Suprapubic skin (tissue), 4 donors: ENCODE measurements at places on chromosomes 11 and 22.
A peak's percentile ranks its signal among the peaks of the same experiment; 100 is the strongest.

GRCh38 chr11:34327804-34328631 is 29.8 kb downstream of the ABTB2 start:
- DNase-seq = no peak
- H3K27ac ChIP-seq = no peak overlapping the region
- peaks cover 12% of the 10 kb centered on the region for H3K4me1 ChIP-seq
- H3K4me3 ChIP-seq = no peak overlapping the region

DNA sequence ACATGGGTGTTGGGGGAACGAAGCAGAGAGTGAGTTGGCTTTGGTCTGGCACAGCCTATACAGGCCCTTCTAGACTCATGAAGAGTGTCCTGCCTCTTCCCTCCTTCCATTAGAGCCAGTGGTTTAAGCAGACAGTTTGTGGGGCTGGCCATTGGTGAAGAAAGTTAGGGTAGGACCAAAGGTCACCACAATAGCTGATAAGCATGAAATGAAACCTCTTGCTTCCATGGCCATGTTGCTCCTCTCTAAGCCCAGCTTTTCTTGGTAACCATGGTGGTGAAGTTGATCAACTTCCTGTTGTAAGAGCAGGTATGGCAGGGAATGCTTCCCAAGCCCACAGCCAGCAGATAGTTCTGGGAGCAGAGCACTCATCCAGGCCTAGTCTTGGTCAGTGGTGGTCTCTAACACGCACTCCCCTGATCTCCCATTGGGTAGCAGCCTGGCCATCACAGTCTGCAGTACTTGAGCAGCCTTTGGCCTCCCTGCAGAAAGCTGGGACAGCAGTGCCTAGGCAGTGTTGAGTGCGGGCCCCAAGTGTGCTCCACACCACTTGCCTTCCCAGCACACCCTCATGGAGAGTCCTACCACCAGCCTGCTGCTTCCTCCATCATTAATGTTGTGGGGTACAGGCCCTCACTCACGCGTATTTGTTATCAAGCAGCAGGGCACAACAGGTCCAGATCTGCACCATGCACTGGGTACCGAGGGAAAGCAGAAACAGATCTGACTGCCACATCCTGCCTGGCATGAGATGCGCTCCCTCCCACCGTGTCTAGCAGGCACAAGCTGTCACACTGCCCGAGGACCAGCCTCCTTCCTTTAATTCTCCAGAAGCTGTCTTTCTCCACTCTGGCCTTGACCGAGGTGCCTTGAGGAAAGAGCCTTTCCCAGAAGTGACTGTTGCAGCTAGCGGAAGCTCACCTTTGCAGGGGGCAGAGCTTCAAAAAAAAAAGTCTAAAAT is 65.8 kb upstream of the SUSD2 start:
- no peaks in the 10 kb centered on the region for H3K4me1 ChIP-seq
- no peak overlapping the region for H3K4me3 ChIP-seq
- no peak for DNase-seq
- no peaks in the 10 kb centered on the region for H3K27me3 ChIP-seq
- no peak overlapping the region for H3K27ac ChIP-seq
- H3K36me3 ChIP-seq = peaks cover 70% of the 10 kb centered on the region

- no peak overlapping the region for H3K4me3 ChIP-seq
- H3K36me3 ChIP-seq = no peaks in the 10 kb centered on the region
- no peaks in the 10 kb centered on the region for H3K27me3 ChIP-seq
- DNase-seq = no peak
These were observed 8.0 kb upstream of the TSPAN18 start for GRCh38 chr11:44718612-44719390.

GRCh38 chr11:96464700-96465307 is 75.0 kb downstream of the JRKL start:
- no peak overlapping the region for H3K27ac ChIP-seq
- DNase-seq = no peak
- peaks cover 7% of the 10 kb centered on the region for H3K27me3 ChIP-seq
- no peak overlapping the region for H3K4me3 ChIP-seq

DNA sequence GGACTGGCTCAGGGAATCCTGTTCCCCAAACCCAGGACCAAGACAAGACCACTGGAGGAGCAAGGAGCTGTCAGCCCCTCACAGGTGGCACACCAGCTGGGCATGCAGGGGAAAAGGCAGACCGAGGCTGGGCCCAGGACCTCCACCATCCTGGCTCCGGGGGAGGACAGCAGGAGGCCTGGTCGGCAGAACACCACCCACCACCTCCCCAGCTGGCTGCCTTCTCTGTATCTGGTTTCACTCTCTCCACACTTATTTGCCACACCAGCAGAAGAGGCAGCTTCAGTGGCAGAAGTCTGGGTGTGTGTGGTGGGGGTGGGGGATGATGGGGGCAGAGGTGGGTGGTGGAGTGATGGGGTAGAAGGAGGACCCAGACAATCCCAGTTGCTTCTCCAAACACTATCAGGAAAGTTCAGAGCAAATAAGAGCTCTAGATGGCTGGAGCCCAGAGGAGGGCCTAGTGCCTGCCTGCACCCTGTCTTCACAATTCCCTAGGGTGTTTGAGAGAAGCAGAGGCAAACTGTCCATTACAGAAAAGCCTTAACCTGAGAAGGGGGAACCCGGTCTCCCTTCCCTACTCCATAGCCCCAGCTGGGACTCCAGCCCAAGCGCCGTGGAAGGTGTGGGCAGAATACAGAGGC is 51.9 kb upstream of the CDON start:
- no peak for DNase-seq
- peaks cover 47% of the 10 kb centered on the region for H3K4me1 ChIP-seq
- H3K36me3 ChIP-seq = no peaks in the 10 kb centered on the region
- no peak overlapping the region for H3K4me3 ChIP-seq
- peak overlapping the region; percentile 83 for H3K27ac ChIP-seq

DNA sequence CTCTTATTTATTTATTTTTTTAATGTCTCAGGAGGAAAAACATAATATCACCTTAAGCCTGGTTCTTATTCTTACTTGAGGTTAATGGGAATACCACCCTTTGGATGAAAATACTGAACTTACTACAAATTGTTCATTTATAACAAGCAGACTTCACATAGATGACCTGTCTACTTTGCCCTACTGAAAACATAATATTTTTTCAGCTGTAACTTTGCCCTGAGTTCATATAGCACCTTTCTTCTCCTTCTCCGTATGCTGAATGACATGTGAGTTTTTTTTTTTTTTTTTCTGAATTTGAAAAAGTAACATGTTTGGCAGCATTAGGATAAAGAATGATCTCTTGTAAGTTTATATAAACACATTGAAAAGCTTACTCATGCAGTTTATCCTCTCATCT is 186.8 kb downstream of the TMEM135 start:
- H3K27me3 ChIP-seq = no peaks in the 10 kb centered on the region
- no peaks in the 10 kb centered on the region for H3K4me1 ChIP-seq
- H3K27ac ChIP-seq = no peak overlapping the region
- H3K4me3 ChIP-seq = no peak overlapping the region
- H3K36me3 ChIP-seq = no peaks in the 10 kb centered on the region
- DNase-seq = no peak

- peaks cover 6% of the 10 kb centered on the region for H3K4me1 ChIP-seq
- H3K27ac ChIP-seq = no peak overlapping the region
- no peaks in the 10 kb centered on the region for H3K36me3 ChIP-seq
These were observed 548.0 kb downstream of the ETS1 start for GRCh38 chr11:128039140-128040021.

GRCh38 chr11:95134491-95134890 is 44.8 kb downstream of the ENDOD1 start:
- H3K27ac ChIP-seq = peak overlapping the region; percentile 81
- H3K36me3 ChIP-seq = peaks cover under 1% of the 10 kb centered on the region
- peaks cover 25% of the 10 kb centered on the region for H3K4me1 ChIP-seq
- no peak overlapping the region for H3K4me3 ChIP-seq
- H3K27me3 ChIP-seq = no peaks in the 10 kb centered on the region

DNA sequence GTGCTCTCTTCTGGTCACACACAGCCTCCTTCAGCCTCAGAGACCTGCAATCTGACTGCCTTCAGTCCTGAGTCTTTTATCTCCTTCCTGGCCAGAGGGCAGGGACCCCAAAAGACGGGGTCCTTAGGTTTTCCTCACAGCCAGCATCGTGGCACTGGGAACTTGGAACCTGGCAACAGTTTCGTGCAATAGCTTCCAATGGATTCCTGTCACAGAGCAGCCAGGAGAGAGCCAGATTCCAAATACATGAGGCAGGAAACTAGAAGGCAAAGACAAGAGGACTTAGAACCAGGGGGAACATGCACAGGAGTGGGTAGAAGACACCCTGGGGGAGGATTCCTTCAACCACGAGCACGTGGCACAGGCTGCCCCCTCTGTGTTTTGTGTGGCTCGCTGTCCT is 48.6 kb downstream of the C11orf91 start:
- H3K4me3 ChIP-seq = no peak overlapping the region
- no peaks in the 10 kb centered on the region for H3K27me3 ChIP-seq
- H3K4me1 ChIP-seq = peaks cover 5% of the 10 kb centered on the region
- no peak for DNase-seq
- no peaks in the 10 kb centered on the region for H3K36me3 ChIP-seq
